ENCODE measurements at places on chromosomes 12 and 14.
A peak's percentile ranks its signal among the peaks of the same experiment; 100 is the strongest.

- no peak for DNase-seq
Observed at GRCh38 chr14:75609116-75609515, 30.7 kb downstream of the FLVCR2 start.

- peak; percentile 44 for DNase-seq
Observed at GRCh38 chr14:76867516-76868453, 41.6 kb downstream of the LRRC74A start.

DNA sequence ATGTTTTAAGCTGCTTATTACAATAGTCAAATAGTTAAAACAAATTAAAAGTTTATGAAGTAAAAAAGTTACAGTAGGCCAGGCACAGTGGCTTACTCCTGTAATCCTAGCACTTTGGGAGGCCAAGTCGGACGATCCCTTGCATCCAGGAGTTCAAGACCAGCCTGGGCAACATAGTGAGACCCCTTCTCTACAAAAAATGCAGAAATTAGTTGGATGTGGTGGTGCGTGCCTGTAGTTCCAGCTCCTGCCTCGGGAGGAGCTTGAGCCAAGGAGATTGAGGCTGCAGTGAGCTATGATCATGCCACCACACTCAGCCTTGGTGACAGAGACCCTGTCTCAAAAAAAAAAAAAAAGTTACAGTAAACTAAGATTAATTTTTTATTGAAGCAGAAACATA lies 142.6 kb downstream of the MIPOL1 start:
- DNase-seq = no peak

- DNase-seq = no peak
Observed at GRCh38 chr12:115000038-115000437, 316.1 kb upstream of the TBX3 start.

- no peak for DNase-seq
Observed at GRCh38 chr12:116432314-116432750, 126.8 kb upstream of the MAP1LC3B2 start.

DNA sequence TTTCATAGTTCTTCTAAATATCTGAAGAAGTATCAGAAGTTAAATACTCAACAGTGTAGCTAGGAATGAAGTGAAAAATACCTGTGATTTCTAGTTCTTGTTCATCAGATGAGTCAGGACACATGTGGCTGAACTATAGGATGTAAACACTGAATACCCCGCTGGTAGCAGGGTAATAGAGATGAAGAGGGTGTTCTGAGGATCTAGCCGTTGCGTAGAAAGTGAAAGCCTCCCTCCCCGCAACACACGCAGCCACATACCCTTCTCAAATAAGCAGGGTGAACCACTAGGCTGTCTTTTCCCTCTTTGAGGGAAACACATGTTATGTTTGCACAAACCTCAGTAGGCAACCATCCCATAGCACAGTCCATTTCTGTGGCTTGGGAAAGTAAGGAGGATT lies 16.4 kb upstream of the RNASE12 start:
- no peak for DNase-seq

DNA sequence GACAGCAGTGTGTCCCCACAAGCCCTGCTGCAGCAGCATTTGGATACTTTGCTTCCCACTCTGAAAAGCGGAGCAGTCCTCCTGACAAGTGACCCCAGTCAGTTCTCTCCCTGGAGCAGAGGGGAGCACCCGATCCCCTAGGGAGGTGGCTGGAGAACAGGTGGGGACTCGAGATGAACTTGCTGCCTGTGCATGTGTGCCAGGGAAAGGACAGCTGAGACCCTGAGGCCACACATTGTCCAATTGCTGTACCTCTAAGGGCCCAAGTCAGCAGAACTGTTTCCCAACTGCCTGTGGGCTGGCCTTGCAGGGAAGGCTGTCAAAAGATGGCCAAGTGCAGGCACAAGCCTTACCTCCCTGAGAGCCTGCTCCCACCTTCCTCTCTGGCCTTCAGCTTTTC lies 55.1 kb downstream of the IFT43 start:
- DNase-seq = no peak

- no peak for DNase-seq
Observed at GRCh38 chr12:58435647-58436046, 484.7 kb downstream of the LRIG3 start.

DNA sequence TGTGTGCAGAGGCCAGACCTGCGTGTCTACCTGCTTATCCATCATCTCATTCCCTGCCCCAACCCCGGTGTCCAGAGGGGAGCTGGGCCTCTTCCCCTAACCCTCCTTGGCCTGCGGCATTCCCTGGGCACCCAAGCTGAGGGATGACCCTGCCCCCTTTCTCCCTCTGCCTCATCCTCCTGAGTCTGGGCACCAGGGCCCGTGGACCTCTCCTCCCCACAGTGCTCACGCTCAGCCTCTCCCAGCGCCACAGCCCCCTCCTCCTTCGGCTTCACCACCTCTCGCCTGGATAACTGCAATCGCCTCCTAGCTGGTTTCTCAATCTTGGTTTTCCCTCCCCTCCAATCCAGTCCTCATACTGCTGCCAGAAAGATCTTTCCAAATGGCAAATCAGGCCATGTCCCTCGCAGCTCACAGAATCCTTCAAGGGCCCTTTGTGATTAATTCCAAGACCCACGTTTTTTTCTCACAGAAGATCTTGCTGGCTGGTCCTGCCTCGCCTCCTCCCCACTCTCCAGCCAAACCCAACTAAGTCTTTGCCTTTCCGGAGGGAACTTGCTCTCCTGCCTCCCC lies 16.2 kb downstream of the IRF2BPL start:
- no peak for DNase-seq

DNA sequence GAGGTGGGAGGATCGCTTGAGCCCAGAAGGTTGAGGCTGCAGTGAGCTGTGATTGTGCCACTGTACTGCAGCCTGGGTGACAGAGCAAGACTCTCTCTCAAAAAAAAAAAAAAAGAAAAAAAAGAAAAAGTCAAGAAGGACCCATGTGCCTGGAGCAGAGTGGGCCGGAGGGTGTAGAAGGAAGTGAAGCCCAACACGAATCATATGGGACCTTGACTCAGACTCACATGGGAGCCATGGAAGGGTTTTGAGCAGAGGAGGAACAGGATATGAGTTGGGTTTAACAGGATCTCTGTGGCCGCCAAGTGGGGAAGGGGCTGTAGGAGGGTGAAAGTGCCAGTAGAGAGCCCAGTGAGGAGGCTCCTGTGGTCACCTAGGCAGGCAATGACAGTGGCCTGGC lies 165.4 kb downstream of the PHETA1 start:
- DNase-seq = no peak

- DNase-seq = no peak
Observed at GRCh38 chr12:77485961-77486854, 344.5 kb upstream of the NAV3 start.

GRCh38 chr12:59559696-59560095 lies 36.1 kb upstream of the SLC16A7 start:
- DNase-seq = no peak

DNA sequence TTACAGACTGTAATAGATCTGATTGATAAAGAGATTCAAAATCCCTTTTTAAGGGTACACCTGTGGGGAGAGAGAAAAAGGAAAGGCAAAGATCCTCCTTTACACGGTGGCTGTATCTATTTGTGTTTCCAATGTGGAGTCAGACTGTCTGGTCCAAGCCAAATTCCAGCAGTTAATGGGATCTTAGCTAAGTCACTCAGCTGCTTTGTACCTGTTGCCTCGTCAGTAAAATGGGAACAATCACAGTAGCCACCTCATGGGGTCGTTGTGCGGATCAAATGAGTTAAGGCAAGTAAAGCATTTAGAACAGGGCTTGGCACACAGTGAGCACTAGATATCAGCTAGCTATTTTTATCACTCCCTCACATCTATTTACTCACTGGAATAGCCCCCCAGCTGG lies 46.9 kb downstream of the EFCAB11 start:
- DNase-seq = no peak

DNA sequence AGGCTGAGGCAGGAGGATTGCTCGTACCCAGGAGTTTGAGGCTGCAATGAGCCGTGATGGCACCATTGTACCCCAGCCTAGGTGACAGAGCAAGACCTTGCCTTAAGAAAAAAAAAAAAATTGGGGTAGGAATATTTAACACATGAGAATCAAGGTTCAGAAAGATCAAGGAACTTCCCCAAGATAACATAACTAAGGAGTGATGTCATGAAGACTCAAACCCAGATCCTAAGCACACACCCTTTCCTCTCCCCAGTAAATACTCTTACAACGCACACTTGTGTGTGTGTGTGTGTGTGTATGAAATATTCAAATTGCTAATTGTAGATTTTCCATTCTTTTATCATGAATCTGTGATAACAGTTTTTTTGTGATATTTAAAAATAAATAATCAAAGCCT lies 90.6 kb upstream of the NUDT4 start:
- DNase-seq = no peak

DNA sequence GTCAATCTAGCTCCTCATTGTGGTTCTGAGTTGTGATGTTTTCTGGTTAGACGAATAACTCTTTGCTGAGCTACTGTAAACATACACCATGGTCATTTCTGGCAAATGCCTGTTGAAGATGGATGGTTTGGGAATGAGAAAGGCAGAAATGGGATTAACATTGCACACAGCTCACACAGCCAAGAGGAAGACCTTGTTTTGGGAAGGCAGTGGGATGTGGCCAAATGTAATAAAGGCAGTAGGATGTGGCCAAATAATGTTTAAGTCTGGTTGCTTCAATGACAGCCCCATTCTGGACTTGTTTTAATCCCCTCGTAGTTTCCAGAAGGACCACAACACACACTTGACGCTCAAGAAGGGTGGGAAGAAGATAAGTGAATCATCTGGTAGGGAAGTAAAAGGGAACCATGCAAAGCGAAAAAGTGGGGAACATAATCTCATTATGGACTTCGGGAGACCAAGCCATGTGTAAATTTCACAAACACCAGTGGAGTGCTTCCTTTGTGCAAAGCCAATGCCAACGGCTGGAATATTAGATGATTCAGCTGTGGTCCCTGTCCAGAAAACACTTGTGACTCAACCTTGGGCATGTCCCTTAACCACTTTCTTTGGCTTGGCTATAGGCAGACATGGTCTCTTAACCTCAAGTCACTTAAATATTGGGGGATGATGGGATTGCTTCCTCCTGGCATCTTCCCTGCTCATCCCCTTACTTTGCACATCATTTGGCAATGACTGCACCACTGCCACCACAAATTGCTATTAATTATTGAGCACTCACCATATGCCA lies 284.4 kb upstream of the CRY1 start:
- no peak for DNase-seq

- no peak for DNase-seq
Observed at GRCh38 chr12:12016284-12017100, 54.2 kb upstream of the BCL2L14 start.

DNA sequence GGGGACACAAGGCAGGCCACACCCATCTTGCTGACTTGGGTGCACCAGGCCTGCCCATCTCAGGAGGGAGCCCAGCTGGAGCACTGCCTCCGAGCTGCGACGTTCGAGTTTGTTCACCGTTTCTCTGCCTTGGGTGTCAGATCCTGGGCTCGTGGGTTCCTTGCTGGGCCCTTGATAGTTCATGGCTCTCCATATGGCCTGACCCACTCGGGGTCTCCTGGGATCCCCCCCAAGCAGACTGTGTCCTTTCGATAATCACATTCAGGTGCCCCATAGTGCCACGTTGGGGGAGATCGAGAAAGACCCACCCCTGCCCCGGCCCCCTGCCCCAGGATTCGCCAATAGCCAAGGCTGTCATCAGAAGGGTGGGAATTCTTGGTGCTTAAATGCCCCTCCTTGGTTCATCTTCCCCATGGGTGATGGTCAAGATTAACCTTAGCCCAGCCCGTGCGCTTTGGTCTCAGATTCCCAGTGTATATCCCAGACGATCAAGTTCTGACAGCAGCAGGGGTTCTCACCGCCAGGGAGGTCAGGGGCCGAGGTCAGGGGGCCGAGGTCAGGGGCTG lies 7.4 kb downstream of the RFLNA start:
- DNase-seq = no peak

DNA sequence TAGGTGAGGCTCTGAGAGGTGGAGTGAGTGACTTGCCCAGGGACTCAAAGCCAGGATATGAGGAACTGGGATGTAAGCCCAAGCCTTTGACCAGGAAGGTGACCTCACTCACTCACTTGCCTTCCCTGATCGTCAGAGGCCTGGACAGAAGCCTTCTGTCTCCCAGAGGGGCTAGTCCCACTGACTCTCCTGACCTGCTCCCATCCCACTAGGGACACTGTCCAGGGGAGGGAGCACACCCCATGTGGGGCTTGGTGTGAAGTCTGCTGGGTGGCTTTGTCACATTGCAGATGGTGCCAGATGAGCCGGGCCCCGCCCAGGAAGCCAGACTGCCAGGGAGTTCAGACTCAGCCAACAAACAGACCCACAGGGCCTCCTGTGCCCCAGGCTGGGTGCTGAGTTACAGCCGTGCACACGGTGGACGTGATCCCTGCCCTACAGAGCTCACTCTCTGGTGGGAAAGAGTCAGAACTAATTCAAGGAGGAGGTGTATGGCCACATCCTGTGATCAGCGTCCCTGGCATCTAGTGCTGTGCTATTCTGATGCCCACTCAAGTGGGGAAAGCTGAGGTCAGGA lies 28.3 kb downstream of the MMAB start:
- DNase-seq = peak; percentile 24

DNA sequence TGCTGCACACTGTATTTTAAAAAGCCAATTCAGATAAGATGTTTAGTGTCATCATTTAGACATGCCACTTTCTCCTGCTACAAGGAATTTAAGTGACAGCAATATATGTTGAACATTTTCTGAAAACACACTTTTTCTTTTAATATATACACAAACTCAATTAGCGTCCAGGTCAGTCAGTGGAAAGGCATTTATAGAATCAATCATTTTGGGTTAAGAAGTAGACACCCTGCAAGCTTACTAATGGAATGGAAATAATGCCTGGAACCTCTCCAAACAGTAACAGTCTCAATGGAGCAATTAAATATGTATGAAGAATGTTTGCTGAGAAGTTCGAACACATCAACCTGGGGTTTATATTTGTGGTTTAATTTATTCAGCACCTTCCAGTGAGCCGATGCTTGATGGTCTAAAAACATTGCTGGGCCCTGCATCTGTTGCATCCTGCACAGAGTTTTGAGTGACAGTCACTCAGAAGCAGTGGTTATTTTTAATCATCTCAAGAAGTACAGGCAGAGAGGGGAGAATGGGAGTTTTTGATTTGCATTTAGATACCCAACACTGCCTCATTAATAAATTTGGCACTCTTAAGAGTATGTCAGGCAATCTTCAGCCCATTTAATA lies 410.7 kb downstream of the TMEM117 start:
- no peak for DNase-seq

DNA sequence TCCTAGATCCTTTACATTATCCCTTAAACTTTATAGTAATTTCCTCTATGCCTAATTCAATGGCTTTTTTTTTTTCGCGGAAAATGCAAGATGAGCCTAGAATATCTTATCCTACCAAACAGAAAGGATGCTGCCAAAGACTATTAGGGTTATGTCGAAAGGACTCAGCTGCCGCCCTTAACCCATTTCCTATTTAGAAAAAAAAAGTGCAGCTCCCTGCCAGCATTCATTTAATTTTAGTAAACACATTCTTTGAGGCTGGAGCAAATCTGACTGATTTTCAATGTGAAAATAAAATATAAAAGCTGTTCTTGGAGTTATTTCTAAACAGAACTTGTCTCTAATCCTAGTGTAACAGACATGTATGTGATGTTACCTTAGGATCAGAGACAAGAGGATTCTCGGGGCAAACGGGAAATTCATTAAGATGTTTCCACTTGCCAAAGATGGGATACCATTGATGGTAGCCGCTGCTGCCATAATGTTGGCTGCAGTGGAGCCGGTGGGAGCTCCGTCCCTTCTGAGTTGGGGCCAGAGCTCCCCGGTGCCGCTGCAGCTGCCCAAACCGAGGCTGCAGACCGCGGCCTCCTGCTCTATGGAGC lies 8.2 kb upstream of the A2M start:
- no peak for DNase-seq

Measured in stimulated activated CD8-positive, alpha-beta memory T cell treated with anti-CD3 and anti-CD28 coated beads, Interleukin-4, amount 100 ng/mL, for 48 hours (primary cell).